ENCODE measurements at places on chromosomes 7 and 10. TPM values are rescaled to one million over a fixed set of nuclear protein-coding genes. Genes with fewer than 3 reads are reported as not detected.

DNA sequence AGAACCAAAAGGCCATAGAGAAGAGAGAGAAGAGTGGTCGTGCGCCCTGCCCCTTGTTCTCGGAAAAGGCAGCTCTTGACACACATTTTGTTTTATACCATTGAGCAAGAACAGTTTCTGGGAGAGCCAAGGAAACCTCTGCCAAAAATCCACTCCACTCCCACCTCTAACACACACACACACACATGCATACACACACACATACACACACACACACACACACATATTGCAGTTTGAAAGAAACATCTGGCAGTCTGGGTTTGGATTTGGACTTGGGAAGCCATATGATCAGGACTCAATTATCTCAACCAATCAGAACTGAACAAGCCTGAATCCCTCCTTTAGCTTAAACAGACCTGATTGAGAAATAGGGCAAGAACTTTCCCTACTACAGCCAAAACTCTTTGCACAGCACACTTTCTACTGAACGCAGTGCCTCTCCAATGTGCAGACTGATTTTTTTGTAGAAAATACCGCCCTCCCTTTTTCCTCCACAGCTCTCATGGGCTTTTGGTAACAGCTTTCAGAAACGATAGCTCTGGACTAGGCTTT, 484.0 kb upstream of the ZWINT start:
- no peak for DNase-seq

- DNase-seq: no peak
Observed at GRCh38 chr7:157394246-157395191, 57.7 kb downstream of the DNAJB6 start.

DNA sequence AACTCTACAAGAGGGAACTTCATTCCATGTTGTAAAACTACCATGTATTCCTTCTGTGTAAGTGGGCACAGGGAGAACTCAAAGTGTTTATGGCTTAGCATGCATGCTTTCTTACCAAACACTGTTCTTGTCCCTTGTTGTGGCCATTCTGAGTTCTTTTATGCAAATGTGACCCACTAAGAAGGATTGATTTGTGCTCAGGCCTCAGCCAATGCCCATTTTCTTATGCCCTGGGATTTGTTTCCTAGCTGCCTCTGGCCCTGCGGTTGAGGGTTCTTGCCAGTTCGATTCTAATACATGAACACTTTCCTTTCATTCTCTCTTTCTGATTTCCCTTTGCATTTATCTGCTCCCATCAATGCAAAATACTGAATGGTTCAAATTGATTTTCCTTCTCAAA, 316.7 kb downstream of the NRG3 start:
- no peak for DNase-seq

- DNase-seq: no peak
Observed at GRCh38 chr7:81956520-81956919, 186.7 kb upstream of the HGF start.

- no peak for DNase-seq
Observed at GRCh38 chr10:76291885-76292284, 860.5 kb downstream of the LRMDA start.

DNA sequence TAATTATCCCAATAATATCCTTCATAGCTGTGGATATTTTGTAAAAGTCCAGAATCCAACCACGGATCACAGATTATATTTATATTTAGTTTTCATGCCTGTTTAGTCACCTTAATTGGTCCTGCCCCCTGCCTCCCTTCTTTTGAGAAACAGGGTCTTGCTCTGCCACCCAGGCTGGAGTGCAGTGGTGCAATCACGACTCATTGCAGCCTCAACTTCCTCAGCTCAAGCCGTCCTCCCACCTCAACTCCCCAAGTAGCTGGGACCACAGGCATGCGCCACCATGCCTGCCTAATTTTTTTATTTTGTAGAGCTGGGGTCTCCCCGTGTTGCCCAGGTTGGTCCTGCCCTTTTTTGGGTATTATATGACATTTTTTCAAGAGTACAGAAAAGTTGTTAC, 129.4 kb downstream of the KAT6B start:
- DNase-seq: no peak

POT1 gene
- total RNA-seq: 22.6 TPM

PON1 gene
- not detected for total RNA-seq

DNA sequence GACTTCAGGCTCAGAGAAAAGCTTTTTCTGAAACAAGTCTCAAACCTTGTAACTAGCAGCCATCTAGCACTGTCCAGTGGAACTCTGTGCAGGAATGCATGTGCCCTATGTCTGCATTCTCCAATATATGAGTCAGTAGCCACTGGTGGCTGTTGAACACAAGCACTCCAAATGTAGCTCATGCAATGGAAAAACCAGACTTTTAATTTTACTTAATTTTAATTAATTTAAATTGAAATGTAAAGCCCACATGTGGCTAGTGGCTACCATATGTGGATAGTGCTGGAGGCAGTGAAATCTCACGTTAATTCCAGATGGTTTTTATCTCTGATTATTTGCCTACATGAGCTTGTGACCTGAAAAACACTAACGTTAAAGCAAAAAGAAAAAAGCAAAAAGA, 225.1 kb downstream of the GATA3 start:
- no peak for DNase-seq

GRCh38 chr7:135335628-135336139, 102.0 kb downstream of the STRA8 start:
- DNase-seq: peak; percentile 5

Data from activated T-cell treated with anti-CD3 and anti-CD28 coated beads, Interleukin-2, amount 50 U/mL, for 4 hours (primary cell).